Hindlimb muscle (tissue), 1 donor: ENCODE measurements at places on chromosomes 1 and 21.

DNA sequence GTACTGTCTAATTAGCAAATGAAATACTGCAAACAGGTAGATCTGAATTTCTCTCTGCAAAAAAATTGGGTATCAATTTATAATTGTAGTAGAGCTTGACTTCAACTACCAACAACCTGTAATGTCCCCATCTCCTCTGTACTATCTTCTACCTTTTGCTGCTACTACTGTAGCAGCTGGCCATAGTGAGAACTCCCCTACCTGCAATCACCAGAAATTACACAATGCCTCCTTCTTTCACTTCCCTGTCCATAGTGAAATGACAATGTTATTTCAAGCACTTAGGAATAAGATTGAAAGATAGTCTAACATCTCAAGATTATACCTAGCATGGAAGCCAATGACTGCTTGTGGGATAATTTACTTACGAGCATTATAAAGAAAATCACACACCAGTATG lies 100.4 kb downstream of the ACBD6 start:
- DNase-seq: no peak

DNA sequence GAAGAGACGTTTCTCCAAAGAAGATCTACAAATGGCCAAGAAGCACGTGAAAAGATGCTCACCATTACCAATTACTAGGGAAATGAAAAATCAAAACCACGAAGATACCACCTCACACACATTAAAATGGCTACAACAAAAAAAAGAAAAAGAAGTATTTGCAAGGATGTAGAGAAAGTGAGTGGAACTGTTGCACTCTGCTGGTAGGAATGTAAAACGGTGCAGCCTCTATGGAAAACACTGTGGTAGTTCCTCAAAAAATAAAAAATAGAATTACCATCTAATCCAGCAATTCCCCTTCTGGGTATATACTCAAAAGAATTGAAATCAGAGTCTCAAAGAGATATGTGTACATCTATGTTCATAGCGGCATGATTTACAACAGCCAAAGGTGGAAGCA lies 115.4 kb upstream of the EDN2 start:
- DNase-seq: no peak

DNA sequence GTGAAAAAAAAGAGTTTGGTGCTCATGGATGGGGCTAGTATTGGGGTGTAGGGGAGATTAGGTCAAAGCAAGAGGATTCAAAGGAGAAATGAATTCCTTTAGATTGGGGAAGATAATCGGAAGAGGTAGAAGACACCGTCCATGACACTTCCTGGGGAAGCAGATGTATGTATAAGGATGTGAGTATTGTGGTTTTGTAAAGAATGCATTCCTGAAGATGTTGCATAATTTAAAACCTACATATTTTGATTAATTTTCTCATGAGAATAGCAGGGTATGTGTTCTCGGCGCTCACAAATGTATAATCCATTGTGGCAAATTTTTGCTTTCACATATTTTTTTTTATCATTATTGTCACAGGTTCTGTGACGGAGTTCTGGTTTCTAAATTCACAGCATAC lies 5.5 kb upstream of the LGALS8 start:
- no peak for DNase-seq

DNA sequence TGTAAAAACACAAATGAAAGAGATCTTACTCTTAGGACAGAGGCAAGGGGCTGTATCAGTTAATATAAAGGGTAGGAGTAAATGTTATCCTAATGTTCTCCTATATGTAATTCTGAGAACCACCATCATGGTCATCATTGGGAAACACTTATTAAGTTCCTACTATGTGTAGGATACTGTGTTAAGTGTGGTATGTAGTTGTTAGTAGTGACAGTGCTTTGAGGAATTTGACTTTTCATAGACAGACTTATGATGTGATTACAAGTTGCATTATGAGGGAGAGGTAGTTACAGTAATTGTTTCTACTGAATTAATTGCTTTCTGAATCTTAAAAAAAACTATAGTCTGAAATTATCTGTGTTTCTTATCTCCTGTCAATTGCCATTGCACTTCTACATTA lies 51.8 kb upstream of the PGD start:
- no peak for DNase-seq

DNA sequence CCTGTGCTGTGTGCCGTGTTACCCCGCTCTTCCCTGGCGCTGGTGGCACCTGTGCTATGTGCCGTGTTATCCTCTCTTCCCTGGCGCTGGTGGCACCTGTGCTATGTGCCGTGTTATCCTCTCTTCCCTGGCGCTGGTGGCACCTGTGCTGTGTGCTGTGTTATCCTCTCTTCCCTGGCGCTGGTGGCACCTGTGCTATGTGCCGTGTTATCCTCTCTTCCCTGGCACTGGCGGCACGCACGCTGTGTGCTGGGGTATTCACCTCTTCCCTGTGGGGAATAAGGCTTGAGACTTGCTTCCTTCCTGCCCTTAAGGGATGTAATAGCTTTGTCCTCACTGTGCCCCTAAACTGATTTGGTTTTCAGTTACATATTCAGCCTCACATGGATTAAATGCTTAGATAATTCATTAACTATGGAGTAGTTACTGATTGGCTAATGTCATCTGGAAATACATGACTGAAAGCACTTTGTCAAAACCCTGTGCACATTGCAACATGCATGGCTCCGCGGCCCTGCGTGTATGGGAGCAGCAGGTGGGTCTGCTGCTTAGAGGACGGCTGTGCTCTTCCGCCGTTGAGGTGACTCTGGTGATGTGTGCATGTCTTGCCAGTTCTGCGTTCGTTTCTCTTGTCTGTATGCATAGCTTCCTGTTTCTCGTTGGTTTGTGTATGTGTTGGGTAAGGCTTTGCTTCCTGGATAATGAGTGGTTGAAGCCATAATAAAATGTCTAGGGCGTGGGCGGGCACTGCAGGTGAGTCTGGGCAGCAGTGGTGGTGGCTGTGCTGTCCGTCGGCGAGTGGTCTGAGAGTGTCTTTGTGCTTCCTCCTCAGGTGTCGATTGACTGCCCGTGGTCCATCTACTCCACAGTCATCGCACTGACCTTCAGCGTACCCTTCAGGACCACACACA lies 17.9 kb upstream of the PWP2 start:
- no peak for DNase-seq

DNA sequence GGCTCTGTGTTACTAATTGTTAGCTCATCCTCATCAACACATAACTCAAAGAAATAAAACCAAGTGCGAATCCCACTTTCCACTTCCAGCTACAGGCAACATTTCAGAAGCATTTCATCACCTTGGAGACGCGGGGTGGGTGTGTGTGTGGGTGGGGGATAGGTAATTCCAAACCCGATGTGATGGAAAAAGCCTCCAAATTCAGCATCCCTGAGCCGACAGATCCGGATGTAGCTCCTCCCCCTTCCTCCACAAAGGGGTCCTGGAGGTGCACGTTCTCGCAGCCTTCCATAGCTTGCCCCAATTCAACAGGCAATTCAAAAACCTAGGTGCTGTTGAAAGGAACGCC lies 486 bp downstream of the HSPA13 start:
- DNase-seq: no peak

- no peak for DNase-seq
Observed at GRCh38 chr1:4754816-4755215, 100.4 kb downstream of the AJAP1 start.

GRCh38 chr1:59355361-59355760 lies 58.5 kb downstream of the FGGY start:
- no peak for DNase-seq

DNA sequence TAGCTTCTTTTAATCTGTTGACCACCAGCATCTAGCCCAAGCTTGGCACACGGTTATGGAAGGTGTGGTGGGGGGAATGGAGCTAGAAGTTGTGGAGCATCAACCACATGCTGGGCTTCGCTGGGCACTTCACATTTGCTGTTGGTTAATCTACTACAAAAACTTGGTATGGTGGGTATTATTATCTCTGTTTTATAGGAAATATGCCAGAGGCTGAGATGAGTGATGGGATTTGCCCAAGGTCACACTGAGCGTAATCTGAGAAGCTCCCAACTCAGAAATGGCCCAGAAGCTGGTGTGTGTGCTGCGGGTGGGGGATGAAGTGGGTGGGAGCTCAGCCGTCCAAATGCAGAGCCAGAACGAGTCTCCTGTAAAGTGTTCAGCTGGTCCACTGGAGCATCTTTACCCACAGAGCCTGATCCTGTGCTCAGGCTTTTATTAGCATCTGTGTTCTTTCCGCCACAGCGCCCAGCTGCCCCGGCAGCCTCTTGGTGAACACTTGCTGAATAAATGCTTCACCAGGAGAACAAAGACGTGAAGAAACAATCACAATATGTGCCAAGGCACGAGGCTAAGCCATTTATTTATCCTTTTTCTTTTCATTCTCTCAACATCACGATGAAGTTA lies 98.6 kb upstream of the JUN start:
- no peak for DNase-seq

DNA sequence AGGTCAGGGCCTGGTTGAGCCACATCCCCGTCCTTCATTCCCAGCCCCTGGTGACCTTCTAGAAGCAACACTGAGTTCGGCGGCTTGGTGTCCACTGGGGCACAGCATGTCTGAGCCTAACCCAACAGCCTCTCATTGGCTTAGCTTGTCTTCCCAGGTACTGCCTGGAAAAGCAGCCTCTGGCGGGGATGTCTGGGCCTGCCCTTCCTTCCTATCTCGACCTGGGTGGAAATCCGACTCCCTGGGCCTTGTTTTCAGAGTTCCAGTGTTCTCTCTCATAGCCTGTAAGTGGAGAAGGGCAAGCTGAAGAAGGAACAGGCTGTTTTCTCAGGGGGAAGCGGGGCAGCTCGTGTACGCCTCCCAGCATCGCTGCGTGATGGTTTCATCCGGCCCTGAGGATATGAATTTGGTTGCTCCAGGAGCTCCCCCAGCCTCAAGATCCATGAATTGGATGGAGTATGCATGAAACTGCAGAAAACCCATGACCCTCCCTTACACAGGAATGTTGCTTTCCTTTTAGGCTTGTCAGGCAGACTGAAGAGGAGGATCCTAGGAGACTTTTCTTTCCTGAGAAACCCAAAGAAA lies 116.5 kb upstream of the IRF2BP2 start:
- DNase-seq: no peak

DNA sequence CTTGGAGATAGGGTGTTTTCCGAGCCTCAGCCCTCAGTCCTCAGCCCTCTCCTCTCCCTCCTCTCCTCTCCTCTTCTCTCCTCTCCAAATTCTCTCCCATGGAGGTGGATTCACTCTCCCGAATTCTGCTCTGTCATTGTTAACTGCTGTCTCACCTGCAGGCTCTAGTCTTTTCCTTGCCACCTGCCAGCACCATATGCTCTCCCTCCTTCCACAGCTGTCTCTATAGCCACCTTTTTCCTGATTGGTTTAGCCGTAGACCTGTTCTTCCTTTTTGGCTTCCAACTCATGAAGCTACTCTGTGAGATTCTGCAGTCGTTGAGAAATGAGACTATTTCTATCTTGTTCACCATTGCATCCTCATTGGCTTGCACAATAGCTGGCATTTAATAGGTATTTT lies 19.7 kb downstream of the COG2 start:
- no peak for DNase-seq

DNA sequence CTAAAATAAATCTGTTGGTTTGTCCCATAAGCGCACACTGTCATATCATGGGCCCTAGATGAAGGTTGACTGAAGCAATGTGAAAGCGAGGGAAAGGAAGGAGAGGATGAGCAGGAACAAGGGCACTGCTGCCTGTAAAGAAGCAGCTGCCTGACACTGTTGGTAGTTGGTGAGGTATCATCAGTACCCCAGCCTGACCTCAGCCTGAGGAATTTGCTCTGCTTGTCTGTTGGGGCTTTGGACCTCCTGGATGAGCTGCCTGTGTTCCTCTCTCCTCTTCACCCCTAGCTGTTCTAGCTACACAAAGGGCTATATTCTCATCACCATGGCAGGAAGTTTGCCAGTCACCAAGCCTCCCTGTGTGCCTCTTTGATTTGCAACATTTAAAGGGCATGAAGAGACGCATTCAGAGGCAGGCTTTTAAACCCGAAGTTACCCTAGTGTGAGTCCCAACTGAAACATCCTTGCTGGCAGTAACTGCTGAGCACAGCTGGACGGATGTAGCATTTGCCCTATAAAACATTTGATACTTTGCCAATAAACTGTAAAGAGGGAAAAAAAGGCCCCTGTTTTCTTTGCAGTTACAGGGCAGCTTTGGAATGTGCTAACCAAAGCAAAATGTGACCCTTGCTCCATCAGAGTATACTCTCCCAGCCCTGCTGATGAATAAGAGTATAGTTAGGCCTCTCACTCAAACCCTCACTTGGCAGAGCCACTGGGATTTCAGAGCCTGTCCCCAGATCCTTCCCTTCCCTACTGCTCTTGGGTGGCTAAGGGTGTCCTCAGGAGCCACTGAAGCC lies 22.2 kb upstream of the SPATA6 start:
- peak; percentile 36 for DNase-seq

DNA sequence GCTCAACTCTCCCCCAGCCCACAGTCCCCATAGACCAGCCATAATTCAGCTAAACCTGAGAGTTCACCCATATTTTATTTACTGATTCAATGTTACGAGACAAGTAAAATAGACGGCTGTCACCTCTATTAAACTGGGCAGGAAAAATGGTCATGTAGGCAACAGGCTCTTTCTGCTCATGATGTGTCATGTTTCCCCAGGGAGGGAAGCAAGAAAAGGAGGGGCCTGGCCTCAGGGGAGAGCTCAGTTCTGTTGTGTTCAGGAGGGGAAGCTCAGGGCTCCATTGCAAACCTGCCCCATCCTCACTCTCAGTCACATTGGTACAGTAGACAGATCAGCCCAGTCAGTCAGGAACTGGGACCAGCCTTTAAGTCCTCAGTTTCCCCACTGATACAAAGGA lies 12.8 kb downstream of the GRIK3 start:
- DNase-seq: no peak

GRCh38 chr1:20386323-20387081 lies 95.8 kb downstream of the VWA5B1 start:
- no peak for DNase-seq

DNA sequence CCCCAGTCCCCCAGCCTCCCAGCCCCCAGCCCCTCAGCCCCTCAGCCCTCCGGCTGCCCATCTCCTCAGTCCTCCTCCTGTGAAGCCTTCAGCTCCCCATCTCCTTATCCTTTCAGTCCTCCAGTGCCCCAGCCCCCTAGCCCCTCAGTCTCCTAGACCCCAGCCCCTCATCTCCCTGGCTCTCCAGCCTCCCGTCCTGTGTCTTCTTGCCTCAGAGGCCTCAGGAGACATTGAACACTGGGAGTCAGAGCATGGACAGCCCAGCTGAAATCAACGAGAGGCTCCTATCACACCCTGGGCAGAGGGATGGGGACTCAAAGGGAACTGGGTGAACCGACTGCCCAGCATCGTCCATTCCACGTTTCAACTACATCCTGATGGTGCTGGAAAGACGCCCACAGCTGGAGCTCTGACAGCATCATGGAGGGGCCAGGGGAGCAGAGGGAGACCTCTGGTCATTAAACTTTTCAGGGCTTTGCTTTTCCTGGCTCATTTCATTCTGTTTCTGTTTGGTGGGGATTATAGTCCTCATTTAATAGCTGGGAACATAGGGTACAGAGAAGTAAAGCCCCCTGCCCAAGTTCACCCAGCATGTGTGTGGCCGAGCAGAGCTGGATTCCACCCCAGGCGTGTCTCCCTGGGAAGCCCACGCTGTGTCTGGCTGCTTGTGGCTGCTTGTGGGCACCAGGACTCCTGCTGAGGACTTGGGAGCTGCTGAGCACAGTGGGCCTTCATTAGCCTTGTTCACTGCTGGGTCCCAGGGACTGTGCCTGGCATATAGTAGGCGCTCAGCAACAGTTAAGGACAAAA lies 396.7 kb downstream of the PTPRU start:
- peak; percentile 12 for DNase-seq

GRCh38 chr1:230375780-230376179 lies 50.4 kb downstream of the PGBD5 start:
- peak; percentile 8 for DNase-seq
